EL (cell line): ENCODE measurements at places on chromosomes 11 and 22.

DNA sequence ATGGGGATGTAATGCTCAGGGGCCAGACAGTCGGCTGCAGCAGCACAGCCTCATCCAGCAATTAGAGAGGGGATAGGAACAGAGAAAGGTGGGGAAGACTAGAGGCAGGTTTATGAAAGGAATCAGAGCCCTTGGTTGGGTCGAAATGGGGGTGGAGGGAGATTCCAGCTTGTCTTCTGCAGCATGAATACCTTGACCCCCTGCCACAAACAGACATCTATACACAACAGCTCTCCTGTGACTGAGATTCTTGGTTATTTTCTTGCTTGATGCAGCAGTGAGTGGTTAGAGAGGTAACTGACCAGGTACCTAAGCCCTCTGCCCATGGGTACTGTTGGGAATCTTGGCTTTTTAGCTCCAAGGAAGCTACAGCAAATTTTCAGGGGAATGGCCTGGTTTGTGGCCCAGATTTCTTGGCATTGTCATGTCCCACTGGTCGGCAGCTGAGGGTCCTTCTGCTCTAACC lies at the start of gene TRIM49D1:
TRIM49D1 (minus strand) TSS at position 51 of the 466 bp plus-strand sequence. CDS start 4,535 bp downstream, outside the sequence.
- no peak for DNase-seq

- no peak for DNase-seq
Observed at GRCh38 chr11:67073908-67074307, 17.3 kb downstream of the RHOD start.

DNA sequence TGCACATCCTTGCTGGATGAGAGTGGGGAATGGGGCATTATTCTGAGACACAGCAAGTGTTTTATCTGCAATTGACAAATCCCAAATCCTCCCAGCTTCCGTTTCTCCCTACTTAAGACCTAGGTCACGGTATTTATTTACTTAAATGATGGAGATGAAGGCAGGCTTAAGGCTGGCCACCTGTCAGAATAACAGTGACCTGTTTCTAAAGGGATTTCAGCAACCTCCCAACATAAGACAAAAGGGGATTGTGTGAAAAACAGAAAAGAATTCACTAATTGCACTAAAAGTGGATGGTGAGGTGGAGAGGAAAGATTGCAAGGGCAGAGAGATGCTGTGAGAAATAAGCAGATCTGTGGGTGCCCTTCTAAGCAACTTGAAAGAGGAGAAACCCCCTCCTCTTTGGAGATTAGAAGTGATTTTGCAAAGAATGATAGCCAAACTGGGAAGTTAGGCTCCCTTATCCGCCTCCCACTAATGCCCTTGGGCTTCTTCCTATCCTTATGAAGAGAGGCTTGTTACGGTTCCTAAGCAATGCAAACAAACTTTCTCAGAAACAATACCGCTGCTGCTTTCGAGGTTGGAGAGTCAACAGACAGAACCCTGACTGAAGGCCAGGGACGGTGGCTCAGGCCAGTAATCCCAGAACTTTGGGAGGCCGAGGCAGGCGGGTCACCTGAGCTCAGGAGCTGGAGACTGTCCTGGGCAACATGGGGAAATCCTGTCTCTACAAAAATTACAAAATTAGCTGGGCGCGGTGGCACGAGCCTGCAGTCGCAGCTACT lies 84.3 kb downstream of the ARL14EP start:
- DNase-seq: no peak

GRCh38 chr11:119830400-119830799 lies 101.4 kb upstream of the NECTIN1 start:
- no peak for DNase-seq

GRCh38 chr22:22061085-22062077 lies 78.8 kb upstream of the TOP3B start:
- DNase-seq: peak; percentile 22

GRCh38 chr22:35064664-35065063 lies 1.3 kb upstream of the ISX start:
- DNase-seq: peak; percentile 6

DNA sequence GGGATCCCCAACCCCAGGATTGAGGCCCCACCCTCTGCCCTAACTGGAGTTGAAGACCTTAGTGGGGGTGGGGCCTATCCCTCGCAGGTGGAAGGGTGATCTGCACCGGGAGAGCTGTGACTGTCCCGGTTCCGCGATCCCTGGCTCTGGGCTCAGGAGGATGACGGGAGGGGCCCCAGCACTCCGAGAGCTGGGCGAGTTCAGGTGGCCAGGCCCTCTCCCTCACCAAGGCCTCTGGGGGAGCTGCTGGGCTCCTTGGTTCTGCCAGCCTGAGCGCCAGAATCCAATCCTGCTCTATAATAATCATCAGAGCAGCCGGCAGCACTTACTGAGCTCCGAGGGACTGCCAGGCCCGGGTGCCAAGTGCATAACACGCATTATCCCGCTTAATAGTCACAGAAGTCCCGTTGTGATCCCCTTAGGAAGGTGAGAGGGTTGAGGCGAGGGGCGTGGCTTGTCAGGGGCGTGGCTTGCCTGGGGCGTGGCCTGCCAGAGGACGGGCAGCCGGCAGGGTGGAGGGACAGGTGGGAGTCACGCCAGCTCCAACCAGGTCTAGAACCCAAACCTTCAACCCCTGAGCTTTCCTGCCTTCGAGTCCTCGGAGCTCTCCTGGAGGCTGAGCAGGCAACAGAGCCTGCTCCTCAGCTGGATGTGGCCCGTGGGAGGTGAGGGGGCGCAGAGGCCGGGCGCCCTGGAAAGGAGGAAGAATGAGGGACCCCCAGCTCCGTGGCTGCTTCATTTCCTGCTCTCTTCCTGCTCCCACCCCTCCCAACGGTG lies 7.3 kb upstream of the SYT7 start:
- DNase-seq: peak; percentile 31

- peak; percentile 66 for DNase-seq
Observed at GRCh38 chr11:69791276-69792180, 16.4 kb upstream of the FGF4 start.

DNA sequence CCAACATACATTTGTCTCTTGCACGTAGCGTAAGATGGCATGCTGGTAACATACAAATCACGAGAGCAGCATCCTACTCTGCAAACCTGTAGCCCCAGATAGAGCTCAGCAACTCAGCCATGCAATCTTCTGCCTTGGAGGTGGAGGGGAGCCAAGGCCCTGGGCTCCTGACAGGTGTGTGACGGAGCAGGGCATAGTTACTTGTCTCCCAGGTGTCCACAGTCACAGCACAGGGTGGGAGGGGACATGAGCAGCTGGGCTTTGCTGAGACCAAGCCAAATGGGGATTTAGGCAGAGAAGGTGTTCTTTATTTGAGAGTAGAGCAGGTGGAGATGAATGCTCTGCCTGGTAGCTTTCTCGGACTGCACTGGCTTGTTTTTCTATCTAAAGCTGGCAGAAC lies 111.7 kb downstream of the TEAD1 start:
- no peak for DNase-seq

- peak; percentile 95 for DNase-seq
Observed at GRCh38 chr22:37328017-37328416, 45.7 kb downstream of the CYTH4 start.

DNA sequence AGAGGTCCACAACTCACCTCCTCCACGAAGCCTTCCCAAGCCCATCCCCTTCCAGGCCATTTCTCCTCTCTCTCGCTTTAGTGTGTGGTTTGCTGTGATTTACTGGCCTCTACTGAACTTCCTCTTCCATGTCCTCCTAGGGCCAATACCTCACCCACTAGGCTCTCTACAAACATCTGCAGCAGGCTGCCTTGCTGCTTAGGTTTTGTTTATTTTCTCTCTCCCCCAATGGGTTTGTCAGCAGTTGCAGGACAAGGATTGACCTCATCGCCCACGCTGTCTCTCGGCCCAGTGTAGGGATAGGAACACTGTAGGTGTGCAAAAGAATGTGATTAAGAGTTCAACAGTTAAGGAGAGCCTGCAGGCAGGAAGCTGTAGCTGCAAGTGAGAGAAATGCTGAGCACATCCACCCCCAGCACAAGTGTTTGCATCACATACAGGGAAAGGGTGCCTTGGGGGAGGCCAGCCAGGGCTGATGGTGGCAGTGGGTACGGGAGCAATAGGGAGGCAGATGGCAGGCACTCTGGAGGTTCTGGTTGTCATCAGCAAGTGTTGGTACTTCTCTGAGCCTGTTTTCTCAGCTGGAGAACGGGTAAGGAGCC lies 1.4 kb downstream of the PC start:
- peak; percentile 82 for DNase-seq
